ENCODE measurements at places on chromosomes 2 and 18.

DNA sequence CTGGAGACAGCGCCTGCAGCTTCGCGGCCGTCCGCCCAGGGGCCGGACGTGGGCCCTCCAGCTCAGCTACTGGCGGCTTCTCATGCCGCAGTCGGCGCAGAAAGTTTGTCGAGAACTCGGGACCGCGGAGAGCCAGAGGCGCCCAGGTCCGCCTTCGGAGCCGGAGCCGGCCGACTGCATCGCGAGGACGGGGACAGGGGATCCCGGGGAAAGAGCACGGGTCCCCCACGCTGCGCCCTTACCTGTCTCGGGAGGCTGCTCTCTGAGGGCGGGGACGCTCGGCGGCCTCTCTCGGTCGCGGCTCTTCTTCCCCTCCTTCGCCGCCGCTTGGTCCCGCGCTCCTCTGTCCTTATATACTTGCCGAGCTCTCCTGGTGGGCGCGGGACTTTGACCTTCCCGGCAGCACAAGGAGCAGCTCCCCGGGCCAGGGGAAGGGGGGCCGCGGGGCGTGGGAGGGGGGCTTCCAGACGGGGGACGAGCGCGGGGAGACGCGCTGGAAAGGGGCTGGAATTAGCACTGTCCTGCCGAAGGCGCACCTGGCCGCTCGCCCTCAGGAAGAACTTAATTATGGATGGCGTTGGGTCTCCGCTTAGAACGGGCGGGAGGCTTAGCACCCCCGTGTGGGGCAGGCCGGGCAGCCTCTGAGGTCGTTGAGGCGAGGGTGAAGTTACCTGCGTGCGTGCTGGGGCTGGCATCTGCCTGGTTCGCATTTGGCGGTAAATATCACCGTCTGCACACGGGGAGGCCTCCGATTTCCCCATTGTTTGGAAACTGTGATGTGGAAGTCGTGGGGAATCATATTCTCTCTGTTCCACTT lies at the start of gene POMC:
Gene POMC (minus strand): TSS at position 325 of the 817 bp plus-strand sequence. CDS start 3,808 bp downstream, outside the sequence.
- DNase-seq: no peak

- DNase-seq: no peak
Measured at GRCh38 chr2:121376535-121377250, 91.7 kb upstream of the TFCP2L1 start.

DNA sequence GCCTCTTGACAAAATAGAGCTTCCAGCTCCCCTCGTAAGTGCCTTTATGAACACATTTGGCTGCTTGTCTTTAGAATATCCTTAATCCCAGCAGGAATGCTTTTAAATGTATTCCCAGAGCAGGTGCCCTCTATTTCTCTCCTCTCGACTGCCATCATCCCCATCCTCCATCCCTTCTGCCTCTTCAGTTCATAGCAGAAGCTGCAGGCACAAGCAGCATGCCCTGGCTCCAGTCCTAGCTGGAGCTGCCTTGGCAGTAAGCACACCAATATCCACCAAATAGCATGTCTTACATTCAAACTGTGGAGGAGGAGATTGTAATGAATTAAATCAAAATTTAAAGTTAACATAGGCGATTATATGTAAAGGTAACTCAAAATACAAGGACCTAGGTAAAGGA lies 891.3 kb upstream of the SLC39A10 start:
- DNase-seq: no peak

DNA sequence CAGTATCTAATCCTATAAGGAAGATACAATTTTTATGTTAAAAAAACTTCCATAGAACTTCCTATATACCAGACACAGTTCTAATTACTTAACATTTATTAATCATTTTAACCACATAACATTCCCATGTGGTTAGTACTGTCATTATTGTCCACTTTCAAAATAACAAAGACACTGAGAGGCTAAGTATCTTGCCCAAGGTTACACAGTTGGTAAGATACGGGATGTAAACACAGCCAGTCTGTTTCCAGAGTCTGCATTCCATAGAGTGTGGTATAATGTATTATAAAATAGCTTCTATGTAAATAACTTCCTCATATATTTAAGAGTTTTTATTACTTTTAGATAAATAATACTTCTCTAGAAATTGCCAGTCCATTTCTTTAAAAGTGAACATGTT lies 383.3 kb upstream of the ETAA1 start:
- DNase-seq: no peak

- DNase-seq: no peak
Measured at GRCh38 chr18:73528066-73528465, 619.6 kb downstream of the FBXO15 start.
